Stimulated activated memory B cell treated with anti-CD40 and anti-IgM and Interleukin-4, amounts not matched to agents 10 μg/mL and 1 μg/mL and 100 μg/mL, for 72 hours (primary cell): ENCODE measurements at places on chromosomes 12 and 14.
A peak's percentile ranks its signal among the peaks of the same experiment; 100 is the strongest.

- ATAC-seq: peak; percentile 87
Measured at GRCh38 chr14:53190938-53191337, 37.8 kb upstream of the DDHD1 start.

- ATAC-seq: no peak
Measured at GRCh38 chr14:57212919-57213318, 55.8 kb downstream of the EXOC5 start.

- ATAC-seq: no peak
Measured at GRCh38 chr12:59904874-59905521, 309.2 kb downstream of the SLC16A7 start.

DNA sequence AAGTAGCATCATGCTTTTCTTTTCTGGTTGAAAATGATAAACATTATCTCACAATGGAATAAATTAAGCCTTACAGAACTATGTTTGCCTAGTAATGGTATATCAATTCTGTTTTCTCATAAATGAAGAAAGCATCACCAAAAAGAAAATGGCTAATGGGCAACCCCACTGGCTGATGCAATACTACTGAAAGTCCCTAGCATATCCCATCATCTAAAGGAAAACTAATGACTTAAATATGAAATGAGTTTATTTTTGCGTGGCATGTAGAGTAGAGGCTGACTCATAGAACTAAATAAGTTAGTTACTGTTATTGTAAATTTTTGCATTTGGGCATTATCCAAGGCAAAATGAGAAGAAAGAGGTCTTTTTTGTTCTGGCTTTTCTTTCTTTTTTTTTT is 1156.3 kb upstream of the SEL1L start:
- ATAC-seq: no peak

DNA sequence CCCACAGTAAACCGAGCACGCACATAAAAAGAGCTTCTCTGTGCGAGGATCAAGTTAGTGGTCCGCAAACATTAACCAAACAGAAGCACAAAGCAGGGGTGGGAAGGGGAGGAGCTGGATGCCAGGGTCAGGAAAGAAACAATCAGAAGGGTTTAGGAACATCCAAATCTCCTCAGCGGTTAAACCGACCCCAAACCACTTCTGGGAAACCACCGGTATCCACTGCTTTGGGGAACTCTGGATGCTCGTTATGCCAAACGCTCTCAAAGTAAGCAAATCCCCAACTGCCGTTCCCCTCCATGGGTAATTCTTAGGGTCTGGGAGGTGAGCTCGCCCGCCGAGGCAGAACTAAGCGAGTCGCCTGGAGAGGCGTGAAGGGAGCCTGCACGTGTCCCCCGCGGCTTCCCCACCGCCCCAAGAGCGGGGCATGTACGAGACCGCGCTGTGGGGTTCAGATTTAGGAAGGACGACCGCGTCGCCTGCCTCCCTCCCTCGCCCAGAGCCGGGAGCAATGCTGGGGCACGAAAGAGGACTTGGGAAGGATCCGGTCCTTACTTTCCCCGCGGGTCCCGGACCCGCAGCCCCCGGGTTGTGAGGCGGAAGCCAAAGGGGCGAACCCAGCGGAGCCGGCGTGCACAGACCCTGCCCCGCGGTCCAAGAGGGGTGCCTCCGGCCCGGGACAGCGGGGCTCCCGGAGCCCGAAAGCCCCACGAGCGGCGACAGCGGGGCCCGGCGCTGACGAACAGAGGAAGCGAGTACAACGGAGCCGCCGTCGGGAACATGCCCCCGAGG is 711 bp downstream of the SBNO1 start:
- ATAC-seq: no peak

GRCh38 chr12:125645724-125646123 is 580.5 kb downstream of the AACS start:
- no peak for ATAC-seq

DNA sequence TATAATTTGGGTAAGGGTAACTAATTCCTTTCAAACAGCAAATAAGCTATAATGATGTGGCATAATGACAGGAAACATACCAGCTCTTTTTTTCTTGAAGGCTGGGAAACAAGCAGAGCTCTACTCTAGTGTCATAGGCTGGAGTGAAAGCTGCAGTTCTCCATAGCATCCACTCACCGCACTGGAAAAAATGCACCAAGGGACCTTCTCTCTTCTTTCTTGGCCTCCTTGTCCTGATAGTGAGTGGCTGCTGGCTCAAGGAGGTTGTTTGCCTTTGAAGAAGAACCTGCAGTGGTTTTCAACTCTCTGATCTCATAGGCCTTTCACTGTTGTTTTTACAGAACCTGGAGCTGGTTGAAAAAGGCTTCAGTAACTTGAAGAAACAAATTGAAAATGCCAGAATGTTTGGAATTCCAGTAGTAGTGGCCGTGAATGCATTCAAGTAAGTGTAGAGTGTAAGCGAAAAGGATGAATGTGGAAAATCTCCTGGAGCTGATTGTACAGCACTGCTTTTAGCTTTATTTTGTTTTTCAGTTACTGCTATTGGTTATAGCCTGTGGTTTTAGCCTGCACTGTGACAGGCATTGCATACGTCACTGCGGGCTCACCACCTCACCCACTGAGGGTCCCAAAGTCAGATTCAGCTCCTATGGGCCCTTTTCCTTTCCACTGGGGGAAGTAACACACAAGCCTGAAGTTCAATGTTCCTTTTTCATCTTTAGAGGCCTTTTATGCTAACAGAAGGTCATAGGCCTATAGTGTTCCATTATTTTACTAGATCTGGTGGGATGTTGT is 17.2 kb upstream of the AKAP5 start:
- ATAC-seq: no peak

GRCh38 chr14:98200601-98201000 is 1071.4 kb downstream of the BCL11B start:
- ATAC-seq: no peak

DNA sequence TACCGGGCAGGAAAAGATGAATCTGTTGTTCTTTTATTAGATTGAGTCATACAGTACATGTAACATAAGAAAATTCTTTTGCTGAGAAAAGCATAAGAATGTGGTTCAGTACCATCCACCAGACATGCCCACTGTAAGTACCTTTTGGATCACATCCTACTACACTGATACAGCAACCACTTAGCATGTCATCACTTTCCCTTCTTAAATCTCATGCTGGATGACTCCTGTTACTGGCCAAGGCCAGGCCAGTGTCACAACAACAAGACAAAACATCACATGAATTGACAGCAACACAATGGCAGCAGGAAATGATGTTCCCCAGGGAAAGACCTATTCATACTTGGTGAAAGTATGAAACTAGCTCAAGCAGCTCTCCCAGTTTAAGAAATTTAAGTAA is 46.4 kb downstream of the STXBP6 start:
- no peak for ATAC-seq

DNA sequence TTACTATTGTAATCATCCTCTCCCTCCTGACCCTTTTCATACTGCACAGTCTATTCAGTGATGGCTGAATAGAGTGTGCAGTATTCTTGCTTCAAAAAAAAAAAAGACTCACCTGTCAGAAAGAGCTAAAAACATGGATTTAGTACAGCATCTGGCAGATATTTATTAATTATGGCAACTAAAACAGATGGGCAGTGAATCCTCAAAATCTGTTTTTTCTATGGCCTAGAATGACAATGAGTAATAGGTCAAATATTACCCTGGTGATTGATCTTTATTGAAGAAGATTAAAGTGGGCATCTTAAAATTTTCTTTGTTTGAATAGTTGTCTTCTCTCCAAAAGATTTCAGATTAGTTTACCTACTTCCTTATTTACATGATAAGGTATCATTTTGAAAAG is 543.6 kb downstream of the FOXG1 start:
- ATAC-seq: no peak

DNA sequence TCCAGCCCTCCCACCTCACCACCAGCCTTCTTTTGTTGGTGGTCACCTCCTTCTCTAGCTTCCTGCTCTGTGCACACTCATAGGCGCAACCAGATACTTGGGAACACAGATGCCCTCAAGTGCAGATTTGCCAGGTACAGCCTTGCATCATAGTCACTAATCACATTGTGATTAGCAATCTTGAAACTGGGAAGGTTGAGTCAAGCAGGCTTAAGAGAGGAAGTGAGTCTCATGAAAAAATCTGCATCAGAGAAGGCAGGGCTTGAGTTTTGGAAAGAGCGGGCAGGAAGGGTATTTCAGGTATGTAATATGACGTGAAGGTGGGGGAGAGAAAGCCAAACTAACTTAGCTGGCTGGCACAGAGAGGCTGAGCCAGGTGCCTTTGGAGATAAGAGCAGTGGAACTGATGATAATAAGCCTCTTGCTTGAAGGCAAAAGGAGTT is 2.7 kb upstream of the RABGGTA start:
- ATAC-seq: peak; percentile 71

DNA sequence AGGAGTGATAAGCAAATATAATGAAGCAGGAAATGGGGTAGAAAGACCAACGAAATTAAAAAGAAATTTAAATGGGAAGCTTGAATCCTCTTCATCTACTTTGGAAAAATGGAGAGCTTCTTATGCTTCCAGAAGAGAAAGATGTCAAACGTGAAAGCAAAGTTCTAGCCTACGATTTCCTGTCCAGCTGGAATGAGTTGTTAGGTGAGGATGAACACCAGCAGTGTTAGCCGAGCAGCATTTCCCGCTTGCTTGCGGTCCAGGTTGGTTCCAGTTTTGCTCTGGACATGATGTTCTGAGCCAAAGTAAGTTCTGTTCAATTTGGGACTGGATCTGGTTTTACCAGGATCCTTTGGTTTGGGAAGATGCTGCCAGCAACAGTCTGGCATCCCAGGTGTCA is 78.9 kb downstream of the DACT1 start:
- no peak for ATAC-seq

GRCh38 chr12:46404733-46405132 is 32.2 kb upstream of the SLC38A2 start:
- ATAC-seq: no peak

GRCh38 chr12:47686645-47687240 is 19.1 kb downstream of the RPAP3 start:
- no peak for ATAC-seq

- peak; percentile 3 for ATAC-seq
Measured at GRCh38 chr12:104458694-104459367, 2.1 kb downstream of the CHST11 start.

- no peak for ATAC-seq
Measured at GRCh38 chr14:59267046-59267445, 78.6 kb downstream of the DAAM1 start.

GRCh38 chr12:77429426-77429825 is 364.1 kb upstream of the E2F7 start:
- no peak for ATAC-seq

GRCh38 chr12:87775051-87775450 is 254.2 kb downstream of the C12orf50 start:
- no peak for ATAC-seq

DNA sequence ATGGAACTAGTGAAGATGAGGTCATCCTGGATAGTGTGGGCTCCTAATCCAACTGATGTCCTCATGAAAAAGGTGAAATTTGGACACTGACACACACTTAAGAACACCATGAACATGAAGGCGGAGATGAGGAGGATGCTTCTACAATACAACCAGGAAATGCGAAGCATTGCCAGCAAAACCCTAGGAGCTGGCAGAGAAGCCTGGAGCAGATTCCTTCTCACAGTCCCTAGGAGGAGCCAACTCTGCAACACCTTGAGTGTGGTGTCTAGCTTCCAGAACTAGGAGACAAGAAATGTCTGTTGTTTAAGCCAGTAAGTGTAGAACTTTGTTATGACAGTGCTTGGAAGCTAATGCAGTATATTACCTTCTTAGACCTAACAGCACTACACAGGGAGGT is 191.9 kb upstream of the PWP1 start:
- no peak for ATAC-seq

DNA sequence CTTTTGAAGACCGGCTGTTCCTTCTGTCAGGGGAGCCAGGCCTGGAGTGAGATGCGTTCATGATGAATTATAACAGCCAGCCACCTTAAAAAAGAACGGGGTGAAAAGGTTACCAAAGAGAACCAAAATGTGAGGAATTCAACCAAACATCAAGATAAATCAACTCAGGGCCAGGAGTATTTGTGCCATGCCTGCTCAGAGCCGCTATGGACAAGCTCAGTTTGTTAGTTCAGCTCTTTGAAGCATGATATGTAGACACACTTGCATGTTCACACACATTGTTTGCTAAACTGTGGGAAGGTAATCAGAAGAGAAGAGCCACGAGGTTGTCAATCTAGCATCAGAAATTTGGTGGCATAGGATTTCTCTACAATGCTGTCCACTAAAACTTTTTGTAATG is 367.4 kb upstream of the TBX3 start:
- no peak for ATAC-seq
